ENCODE measurements at places on chromosomes 4 and X. TPM values are rescaled to one million over a fixed set of nuclear protein-coding genes. Genes with fewer than 3 reads are reported as not detected.
A peak's percentile ranks its signal among the peaks of the same experiment; 100 is the strongest.

The HTR2C gene
- not detected for total RNA-seq

DNA sequence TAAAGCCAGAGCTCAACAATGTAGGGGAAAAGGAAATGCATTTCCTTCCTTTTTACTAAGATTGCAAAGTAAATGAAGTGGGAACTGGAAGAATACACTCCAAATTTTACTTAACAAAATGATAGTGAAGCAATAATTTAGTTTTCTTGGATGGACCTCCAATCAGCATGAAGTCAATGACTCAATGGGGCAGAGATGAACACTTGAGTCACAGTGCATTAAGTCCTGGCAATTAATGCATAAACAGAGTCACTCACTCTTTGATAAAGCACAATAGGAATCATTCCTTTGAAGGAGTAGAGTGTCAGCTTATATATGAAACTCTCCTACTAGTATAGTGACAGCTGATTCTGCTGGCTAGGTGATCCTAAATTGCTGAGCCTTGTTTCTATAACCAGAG lies 66.7 kb upstream of the FRAS1 start:
- DNase-seq, result no peak

The NEK1 gene
- 15.1 TPM for total RNA-seq

GRCh38 chr4:84684361-84684760 lies 101.4 kb downstream of the CDS1 start:
- peak; percentile 66 for DNase-seq

Data from astrocyte (in vitro differentiated cells and primary cell).